ENCODE measurements at places on chromosomes 1 and 21.

DNA sequence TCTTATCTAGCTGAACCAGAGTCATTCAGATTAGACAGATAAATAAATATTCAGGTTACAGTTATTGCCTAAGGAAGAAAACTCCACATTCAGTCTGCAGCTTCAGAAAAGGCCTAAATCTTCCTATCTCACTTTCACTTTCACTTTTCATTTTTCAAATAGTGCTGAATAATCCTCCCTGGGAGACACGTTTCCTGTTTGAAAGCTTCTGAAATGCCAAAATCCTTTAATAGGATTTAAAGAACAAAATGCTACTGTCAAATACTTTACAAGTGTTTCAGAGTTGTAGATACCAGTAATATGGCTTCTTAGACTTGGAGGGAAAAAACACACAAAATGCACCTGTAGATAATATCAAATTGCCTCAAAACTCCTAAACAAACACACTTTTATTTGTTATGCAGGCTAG, 3.9 kb downstream of the PSMB2 start:
- peak; percentile 38 for DNase-seq

DNA sequence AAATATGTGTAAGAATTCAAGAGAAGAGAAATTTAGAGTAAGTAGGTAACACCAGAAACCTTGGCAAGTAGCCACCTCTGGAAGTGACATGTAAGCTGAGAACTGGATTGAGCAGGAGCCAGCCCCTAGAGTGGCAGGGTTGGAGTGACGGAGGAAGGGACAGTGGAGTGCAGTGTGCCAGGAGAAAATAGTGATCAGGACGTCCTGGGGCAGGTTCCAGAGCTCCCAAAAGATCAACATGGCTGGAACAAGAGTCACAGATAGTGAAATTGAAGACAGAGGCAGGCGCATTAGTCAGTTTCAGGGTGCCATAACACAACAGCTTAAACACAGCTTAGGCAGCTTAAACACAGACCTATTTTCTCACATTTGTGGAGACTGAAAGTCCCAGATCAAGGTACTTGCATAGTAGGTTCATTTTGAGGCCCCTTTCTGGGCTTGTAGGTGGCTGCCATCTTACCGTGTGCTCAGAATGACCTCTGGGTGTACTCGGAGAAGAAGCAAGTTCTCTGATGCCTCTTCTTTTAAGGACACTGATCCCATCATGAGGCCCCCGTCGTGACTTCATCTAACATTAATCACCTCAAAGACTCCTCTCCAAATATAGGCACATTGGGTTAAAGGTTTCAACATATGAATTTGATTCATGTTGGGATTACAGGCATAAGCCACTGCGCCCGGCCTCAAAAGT, 37.2 kb downstream of the GNPAT start:
- DNase-seq: no peak

- DNase-seq: peak; percentile 31
Measured at GRCh38 chr21:41167348-41168342, at the start of gene BACE2. Gene BACE2, plus strand, starts transcription at chr21:41168160. Its CDS starts 104 bp downstream, at chr21:41168264.

- peak; percentile 52 for DNase-seq
Measured at GRCh38 chr1:28882009-28882628, 32.2 kb upstream of the EPB41 start.

GRCh38 chr1:97599447-97599846, 321.4 kb downstream of the DPYD start:
- no peak for DNase-seq

DNA sequence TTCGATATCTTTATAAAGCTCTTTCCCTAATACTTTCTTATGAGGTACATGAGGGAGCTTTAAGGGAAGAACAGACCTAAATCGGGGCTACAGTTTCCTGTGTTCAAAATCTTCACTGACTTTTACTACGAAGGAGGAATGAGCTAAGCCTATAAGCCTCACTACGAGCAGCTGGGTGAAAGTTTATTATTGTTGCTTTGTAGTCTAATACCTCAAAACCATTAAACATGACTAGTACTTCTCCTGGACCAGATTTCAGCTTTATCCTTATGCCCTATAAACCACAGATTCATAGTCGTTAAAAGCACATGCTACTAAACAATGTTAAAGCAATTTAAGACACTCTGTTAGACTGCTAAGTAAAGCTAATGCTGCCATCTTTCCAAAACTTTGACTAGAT, 30.2 kb downstream of the NDC1 start:
- peak; percentile 58 for DNase-seq

- no peak for DNase-seq
Measured at GRCh38 chr1:28860332-28861073, 48.5 kb downstream of the OPRD1 start.

GRCh38 chr1:71074681-71075080, 6.2 kb downstream of the ZRANB2 start:
- no peak for DNase-seq

DNA sequence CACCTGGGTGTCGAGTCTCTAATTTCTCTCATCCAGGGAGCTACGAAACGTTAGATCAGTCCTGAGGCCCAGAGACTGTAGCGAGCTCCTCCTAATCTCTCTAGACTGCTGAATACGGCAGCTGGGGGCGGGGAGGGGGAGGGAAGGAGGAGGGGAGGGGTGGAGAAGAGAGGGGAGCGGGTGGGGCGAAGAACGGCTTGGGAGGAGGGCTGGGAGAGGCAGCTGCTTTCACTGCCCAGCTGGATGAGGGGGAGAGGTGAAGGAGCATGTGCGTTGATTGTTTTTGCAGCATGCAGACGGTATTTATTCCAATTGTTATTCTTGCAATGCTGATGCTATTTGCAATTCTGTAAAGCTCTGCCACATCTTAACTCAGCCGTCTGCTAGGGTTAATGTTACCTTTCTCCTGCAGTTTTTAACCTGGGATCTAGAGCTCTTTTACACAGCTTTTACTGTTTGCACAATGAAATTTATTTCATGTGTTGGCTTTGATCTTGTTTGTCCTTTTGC, 790 bp downstream of the DNAJC6 start:
- DNase-seq: no peak

- DNase-seq: no peak
Measured at GRCh38 chr1:9311029-9311428, 18.3 kb downstream of the SPSB1 start.

DNA sequence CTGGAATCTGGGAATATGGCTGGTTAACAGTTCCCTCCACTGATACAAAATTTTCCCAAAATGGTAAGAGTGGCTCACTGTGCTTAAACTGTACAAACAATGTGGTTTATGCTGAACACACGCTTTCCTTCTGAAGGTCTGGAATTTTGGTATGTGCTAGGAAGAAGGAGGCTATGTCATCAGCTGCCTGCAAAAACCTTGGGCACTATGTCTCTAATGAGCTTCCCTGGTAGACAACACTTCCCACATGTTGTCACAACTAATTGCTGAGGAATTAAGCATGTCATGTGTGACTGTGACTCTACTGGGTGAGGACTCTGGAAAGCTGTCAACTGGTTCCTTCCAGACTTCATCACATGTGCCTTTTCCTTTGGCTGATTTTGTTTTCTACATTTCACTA, 29.2 kb downstream of the IPP start:
- no peak for DNase-seq

DNA sequence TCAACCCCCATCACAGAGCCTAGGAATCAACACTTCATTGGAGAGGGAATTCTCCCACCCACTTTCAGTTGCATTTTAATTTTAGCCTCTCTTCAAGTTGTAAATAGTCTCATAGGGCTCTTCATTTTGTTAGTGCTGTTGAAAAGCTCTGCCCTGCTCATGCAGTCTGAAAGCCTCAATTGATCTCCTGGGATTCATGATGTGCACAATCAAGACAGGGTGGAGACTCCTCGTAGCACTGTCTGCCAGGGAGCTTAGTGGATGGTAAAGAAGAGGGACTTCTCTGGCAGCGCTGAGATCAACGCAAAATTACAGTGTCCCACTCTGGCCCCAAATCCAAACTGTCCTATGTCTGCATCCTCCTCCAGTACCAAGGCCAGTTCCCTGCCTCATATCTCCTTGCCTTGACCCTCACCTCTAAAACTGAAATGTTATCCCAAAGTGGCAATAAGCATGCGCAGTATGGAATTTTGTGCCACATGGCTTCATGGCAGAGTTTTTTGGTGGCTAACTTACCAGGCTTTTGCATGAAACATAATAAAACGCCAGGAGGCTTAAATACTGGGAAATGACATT, 282.2 kb downstream of the CACNA1E start:
- DNase-seq: no peak

DNA sequence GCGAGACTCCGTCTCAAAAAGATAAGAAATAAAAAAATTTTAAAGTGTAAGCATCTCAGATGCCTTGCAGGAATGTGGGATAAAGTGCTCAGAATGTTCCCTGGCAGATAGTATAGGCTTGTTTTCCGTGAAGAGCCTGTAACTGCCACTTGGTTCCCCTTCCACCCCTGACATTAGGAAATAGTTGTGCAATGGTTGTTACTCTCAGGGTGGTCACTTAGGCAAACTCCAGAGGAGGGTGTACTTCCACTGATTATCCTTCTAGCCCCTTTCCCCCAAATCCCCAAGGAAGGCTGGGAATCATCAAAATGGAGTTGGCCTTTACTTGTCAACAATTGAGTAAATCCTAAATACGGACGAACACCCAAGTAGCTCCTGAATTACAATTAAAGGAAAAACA, 10.4 kb downstream of the RPL11 start:
- DNase-seq: no peak

GRCh38 chr1:151920149-151920548, 10.8 kb upstream of the THEM4 start:
- no peak for DNase-seq

GRCh38 chr1:55033265-55033614, 6.1 kb upstream of the PCSK9 start:
- DNase-seq: no peak

GRCh38 chr21:45443595-45444181, 38.7 kb downstream of the COL18A1 start:
- no peak for DNase-seq

DNA sequence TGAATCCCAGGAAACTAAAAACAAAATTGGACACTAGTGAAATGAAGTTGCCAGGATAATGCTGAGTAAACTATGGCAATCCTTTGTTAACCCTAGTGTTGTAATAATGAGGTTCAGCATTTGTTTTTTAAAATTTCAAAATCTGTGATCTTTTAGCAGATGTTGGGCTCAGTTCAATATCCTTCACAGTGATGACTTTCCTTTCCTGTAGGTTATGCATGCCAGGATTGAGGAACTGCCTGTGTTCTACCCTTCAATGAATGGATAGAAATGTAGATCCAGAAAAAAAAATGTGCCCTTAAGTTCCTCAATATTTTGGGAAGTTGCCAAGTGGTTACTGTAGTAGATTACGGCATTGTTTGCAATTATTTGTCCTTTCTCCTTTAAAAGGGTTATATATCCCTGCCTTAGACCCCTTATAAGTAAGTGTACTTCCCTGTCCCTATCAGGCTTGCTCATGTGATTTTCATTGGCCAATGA, 35.5 kb upstream of the IRF2BP2 start:
- no peak for DNase-seq

DNA sequence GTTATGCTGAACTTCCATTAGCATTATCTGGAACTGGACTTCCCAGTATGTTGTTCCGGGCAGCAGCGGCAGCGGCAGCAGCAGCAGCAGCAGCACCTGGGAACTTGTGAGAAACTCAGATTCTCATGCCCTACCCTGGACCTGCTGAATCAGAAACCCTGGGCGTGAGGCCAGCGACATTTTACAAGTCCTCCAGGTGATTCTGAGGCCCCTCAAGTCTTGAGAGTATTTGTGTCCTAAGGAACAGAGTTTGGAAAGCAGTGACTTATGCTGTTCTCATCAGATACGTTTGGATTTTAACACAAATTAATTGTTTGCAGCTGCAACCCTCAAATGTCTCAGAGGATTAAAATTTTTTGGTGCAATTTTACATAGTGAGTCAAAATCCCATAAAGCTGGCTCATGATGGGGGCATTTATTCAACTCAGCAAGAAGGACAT, 157.2 kb upstream of the KAZN start:
- DNase-seq: peak; percentile 91

DNA sequence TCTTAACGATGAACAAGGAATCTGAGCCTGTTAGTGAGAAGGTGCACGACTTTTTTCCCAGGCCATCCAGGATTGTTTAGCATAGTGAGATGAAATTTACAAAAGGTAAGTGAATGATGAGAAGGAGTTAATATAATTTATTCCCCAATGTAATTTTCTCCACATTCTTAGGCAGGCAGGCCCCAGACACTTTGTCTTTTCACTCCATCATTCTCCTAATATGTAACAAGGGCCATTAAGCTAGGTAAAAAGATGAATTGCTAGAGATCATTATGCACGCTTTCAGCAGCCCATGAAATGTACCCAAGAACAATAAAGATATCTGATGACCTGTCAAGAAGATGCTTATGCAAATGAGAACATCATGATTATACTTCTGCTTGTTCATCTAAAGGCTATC, 24.1 kb downstream of the NIBAN1 start:
- no peak for DNase-seq

DNA sequence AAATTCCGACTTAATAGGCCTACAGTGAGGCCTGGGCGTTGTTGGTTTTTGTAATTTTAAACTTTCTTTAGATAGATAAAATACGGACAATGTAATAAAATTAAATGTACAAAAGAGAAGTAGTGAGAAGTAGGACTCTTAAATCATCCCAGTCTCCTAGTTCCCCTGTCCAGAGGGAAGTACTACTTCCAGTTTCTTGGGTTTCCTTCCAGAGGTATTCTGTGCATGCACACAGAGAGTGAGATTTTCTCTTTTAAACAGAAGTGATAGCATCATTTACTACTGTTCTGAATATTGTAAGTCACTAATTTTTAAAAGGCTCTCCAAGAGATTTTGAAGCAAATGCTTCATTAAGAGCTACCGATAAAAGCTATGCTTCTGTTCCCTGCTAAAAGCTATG, 7.2 kb upstream of the FNBP1L start:
- no peak for DNase-seq

DNA sequence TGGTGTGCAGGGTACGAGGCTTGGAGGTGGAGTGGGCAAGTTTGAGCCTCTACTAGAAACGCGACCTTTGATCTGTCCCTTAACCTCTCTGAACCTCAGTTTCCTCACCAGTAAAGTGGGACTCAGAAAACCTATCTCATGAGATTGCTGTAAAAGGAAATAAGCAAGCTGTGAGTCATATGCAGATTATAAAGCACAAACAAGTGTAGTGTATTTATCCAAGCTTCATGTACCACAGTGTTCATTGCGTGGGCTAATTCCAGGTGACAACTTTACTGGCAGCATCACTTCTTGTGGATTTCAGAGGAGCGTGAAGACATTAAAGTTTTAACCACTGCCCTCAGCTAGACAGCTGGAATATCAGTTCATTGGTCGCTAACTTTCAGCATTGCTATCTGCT, 44.4 kb downstream of the ZNF697 start:
- DNase-seq: no peak

GRCh38 chr1:99247199-99247598, 17.1 kb upstream of the PLPPR4 start:
- no peak for DNase-seq

GRCh38 chr1:58573705-58574591, 3.1 kb downstream of the TACSTD2 start:
- DNase-seq: no peak

DNA sequence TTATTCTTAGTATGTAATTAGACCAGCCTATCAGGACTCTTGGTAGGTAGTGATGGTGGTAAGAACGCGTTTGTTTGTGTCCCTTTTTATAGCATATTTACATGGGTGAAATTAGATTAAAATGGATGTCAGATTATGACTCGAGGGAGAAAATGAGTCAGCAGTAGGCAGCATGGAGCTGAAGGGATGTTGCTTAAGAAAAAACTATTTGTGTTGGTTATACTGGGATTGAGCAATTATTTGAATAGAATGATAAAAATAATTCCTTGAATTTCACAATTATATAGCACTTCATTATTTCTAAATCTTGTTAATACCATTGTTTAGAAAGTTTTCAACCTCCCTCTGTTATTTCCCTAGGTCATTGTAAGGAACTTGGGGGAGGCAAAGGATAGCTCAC, 348.8 kb downstream of the RYR2 start:
- DNase-seq: no peak

GRCh38 chr1:190436615-190437014, 41.0 kb downstream of the BRINP3 start:
- no peak for DNase-seq

All from AG09309 (cell line).